ENCODE measurements at places on chromosomes 3 and 15.

- no peak for DNase-seq
Measured at GRCh38 chr15:72873379-72874233, 90.0 kb upstream of the ADPGK start.

DNA sequence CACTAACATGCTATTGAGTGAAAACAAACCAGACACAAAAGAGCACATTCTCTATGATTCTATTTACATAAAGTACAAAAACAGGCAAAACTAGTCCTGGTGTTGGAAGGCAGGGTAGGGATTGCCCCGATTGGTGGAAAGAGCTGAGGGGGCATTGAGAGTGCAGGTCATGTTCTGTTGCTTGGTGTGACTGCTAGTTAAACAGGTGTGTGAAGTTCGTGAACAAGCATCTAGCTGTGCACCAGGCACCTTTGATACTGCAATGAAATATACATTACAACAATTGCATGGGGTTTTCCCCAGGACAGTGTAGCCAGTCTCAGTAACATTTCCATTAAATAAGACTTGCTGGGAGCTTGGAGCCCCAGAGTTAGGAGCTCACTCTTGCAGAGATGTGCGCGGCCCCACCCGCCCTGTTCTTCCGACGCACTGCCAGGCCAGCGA is 26.3 kb upstream of the THRB start:
- DNase-seq: no peak

DNA sequence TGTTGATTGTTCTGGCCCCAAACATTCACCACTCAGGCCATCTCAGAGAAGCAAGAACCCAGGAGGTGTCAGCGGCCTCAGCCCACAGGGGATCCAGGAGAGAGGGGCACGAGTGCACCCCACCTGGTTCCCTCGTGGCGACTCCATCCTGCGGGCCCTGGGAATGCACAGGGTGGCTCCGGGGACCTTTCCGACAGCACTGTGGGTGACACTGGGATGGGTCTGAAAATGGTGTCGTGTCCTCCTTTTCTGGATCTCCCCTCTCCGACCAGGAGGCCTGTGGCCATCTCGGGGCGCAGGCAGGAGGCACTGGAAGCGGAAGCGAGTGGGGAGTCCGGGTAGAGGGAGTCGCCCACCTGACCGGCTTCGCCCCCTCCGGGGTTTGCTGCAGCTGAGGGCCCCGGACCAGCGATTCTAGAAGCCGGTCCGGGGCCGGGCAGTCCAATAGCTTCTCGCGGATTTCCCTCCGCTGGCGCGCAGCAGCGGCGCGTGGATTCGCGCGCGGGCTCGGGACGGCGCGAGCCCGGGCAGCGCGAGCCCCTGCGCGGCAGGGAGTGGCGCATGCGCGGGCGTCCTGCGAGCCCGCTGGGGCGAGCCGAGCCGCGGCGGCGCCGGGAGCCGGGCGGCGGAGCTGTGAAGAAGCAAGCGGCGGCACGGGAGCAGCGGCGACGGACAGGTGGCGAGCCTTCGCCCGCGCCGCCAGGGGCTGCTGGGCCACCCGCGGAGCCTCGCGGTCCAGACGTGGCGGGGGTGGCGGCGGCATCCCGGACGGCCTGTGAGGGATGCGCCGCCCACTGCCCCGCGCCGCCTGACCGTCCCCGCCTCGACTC is at the start of gene DOCK3:
Gene DOCK3, plus strand, starts transcription at position 579 of the 830 bp plus-strand sequence. CDS start 337 bp downstream, outside the sequence.
- no peak for DNase-seq

- DNase-seq: no peak
Measured at GRCh38 chr3:148101061-148101460, 596.6 kb upstream of the AGTR1 start.

DNA sequence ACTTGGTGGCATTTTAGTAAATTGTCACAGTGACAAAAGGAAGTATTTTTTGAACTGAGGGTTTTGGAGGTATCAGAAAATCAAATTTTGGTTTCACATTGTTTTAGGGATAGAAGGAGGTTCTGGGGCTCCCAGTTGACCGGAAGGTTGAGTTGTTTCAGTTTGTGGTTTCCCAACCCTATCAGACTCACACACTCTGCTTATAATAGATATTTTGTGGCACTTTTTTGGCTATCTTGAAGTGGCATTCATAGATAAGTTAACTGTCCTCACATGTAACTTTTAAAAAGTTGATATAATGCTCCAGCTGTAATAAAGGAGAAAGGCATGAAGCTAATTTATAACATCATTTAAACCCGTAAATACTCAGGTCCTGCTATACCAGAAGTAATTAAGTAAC is 12.8 kb downstream of the ARMC8 start:
- DNase-seq: no peak

DNA sequence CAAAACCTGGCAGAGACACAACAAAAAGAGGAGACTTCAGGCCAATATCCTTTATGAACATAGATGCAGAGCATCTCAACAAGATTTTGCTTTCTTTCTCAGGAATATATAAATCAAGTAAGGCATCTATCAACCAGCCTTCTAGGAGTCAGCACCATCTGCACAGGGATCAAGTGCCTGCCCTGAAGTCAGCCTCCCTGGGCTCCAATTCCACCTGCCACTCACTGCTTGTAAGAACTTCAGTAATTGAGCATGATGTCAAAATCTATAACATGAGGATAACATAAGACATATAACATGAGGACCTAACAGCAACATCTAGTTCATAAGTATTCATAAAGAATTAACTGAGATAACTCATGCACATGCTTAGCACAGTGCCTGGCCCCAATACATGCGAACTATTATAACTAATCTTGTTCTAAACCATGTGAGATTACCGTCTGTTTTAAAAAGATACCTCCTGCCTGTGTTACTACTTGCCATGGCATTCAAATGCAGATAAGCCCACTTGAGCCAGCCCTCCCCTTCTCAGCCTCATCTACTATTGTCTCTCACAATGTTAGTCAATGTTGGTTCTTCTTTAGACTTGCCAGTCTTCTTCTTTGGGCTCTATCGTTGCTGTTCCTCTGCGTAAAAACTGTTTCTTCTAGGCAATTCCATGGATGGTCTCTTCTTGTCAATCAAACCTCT is 91.6 kb downstream of the PLD1 start:
- no peak for DNase-seq
